Renal pelvis (tissue), 12 donors: ENCODE measurements at places on chromosomes 4 and X. TPM values are rescaled to one million over a fixed set of nuclear protein-coding genes. Genes with fewer than 3 reads are reported as not detected.
A peak's percentile ranks its signal among the peaks of the same experiment; 100 is the strongest.

- DNase-seq = peak; percentile 64
Measured at GRCh38 chr4:41069257-41069656, 145.1 kb downstream of the APBB2 start.

- DNase-seq = peak; percentile 90
Measured at GRCh38 chrX:152941328-152942076, 43.6 kb downstream of the ZNF185 start.

DNA sequence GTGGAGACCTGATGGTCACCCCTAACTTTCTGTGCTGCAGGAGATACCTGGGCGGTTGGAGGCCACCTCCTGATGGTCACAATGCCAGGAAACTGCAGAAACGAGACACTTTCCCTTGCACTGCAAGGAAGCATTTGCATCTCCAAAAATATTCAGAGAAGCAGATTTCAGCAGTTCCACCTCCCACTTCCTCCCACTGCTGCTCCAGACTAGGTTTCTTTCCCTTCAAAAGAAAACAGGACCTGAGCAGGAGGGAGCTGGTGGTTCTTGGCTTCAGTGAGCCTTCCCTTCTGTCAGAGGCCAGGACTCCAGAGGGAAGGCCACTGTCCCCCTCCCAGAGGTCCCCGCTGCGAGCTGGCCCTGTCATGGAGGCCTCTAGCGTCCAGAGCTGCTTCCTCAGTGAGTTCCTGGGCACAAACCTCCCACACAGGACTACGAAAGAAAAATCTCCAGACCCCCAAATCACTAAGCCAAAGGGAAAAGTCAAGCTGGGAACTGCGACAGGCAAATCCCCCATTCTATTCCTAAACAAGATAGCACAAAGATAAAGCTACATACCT is 35.9 kb downstream of the GPM6B start:
- DNase-seq = no peak

GRCh38 chr4:143411527-143412419 is 75.1 kb downstream of the GAB1 start:
- no peak for DNase-seq

- DNase-seq = no peak
Measured at GRCh38 chrX:108701633-108702032, 34.7 kb downstream of the IRS4 start.

DNA sequence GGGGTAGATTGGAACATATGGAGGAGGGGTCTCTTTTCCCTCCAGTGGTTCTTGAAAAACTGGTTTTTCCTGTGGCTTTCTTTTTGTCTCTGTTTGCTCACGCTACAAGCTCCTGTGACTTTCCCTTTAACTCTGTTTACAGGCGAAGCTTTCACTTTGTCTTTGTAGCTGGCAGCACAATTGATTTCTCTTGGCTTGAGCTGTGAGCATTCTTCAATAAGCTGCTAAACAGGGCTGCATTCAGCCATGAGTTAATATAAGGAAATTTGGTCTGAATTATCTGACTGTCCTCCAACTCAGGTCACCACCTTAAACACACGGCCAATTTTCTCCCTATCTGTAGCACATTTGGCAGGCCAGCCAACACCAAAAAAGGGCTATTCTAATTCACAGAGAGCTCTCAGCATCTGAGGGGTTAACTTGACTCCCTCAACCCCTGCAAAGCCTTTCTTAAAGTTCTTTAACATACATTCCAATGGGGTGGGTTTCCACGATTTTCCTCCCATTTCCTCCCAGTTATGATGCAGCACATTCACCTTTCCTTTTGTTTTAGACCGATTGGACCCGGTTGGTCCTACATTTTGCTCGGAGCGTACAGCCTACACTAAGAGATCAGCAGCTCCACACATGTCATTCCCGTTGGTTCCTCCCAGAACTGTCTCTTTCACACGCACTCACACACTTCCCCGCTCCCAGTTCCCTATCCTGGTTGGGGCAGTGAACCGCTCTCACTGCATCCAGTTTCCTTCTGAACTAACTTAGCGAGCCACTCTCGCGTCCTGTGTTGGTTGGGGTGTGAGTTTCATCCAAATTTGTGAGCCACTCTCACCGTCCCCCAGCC is 45.4 kb downstream of the UGT2A3 start:
- DNase-seq = peak; percentile 56

- no peak for DNase-seq
Measured at GRCh38 chr4:152784490-152785350, 5.0 kb downstream of the ARFIP1 start.

- DNase-seq = no peak
Measured at GRCh38 chr4:113773014-113773413, 11.5 kb upstream of the CAMK2D start.

DNA sequence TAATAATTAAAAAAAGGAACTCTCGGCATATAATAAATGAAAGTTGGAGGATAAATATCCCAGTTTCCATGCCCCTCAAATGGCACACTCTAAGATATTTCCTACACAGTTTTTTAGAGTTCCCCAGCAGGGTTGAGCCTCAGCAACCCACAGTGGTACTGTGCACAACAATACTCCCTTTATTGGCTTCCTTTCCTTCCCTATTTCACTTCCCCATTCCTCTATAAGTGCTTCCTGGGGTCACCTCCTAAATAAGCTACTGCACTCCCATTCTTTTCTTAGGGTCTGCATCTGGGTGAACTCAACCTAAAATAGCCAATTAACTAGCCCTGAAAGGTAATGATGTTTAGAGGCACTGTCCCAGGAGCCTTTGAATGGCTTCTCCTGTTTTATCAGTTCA is 76.4 kb upstream of the NHS start:
- no peak for DNase-seq

GRCh38 chrX:134459683-134460004 is 321 bp upstream of the HPRT1 start:
- no peak for DNase-seq

- no peak for DNase-seq
Measured at GRCh38 chr4:528835-529234, 29.8 kb downstream of the PIGG start.

- DNase-seq = no peak
Measured at GRCh38 chr4:114593526-114593925, 5.1 kb upstream of the UGT8 start.

GRCh38 chr4:174214101-174214878 is 69.2 kb downstream of the FBXO8 start:
- DNase-seq = no peak

GRCh38 chr4:129369361-129370010 is 273.5 kb downstream of the C4orf33 start:
- DNase-seq = no peak

- no peak for DNase-seq
Measured at GRCh38 chr4:1792832-1793495, at the start of gene FGFR3. Gene FGFR3, plus strand, starts transcription at chr4:1793293. Its CDS starts 642 bp downstream, at chr4:1793935.

- DNase-seq = no peak
Measured at GRCh38 chrX:111483881-111484280, 27.6 kb upstream of the SERTM2 start.

- no peak for DNase-seq
Measured at GRCh38 chr4:148315049-148315448, 127.2 kb downstream of the NR3C2 start.

GRCh38 chr4:77715414-77716290 is 103.5 kb downstream of the CNOT6L start:
- DNase-seq = no peak

DNA sequence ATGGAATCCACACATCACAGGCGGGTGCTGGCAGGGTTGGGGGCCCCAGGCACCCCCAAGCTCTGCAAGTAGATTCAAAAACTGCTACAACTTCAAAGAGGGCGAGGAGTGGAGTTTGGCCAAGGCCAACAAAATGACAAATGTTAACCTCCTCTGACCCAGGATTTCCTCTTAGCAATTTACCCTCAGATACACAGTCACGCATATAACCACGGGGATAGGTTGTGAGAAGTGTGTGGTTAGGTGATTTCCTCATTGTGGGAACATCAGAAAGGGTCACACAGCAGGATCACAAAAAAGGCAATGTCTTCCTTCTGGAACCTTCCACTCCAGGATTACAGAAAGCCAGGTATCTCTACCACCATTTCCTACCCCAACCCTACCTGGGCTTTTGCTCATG is 62.4 kb downstream of the C4orf50 start:
- no peak for DNase-seq

DNA sequence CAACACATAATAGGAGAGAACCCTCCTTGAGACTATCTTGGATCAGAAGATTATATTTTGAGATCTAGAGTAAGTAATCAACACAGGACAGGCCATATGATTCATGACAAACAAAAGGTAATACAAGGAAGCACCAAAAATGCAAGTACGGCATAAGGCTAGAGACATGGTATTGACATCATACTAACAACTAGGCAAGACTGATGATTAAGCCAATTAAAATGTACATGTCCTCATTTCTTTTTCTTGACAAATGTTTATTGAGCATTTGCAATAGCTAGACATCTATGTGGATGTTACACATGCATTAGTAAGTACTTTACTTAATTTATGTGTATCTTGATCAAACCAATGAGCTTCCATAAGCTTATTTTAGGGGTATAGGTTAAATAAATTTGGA is 695.7 kb upstream of the GALNTL6 start:
- DNase-seq = no peak

- DNase-seq = no peak
Measured at GRCh38 chr4:88981993-88982392, 75.0 kb downstream of the FAM13A start.

DNA sequence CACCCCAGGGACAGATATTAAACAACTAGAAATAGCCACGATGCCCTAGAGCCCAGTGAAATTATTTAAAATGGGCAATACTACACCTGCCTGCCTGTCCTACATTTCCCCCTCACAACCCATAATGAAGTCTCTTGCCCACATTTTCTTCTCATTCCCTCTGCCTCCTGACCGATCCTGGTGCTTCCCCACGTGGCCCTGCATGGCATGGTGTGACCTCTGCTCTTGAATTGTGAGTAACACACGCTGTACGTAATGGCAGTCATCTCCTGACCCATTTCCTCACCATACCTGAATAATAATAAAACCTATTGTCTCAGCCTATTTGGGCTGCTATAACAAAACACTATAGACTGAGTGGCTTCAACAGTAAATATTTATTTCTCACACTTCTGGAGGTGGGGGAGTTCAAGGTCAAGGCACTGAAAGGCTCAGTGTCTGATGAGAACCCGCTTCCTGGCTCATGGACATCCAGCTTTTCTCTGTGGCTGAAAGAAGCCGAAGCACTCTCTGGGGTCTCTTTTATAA is 77.0 kb upstream of the ENPP6 start:
- DNase-seq = no peak

- DNase-seq = no peak
Measured at GRCh38 chr4:54165011-54165410, 64.1 kb upstream of the PDGFRA start.

DNA sequence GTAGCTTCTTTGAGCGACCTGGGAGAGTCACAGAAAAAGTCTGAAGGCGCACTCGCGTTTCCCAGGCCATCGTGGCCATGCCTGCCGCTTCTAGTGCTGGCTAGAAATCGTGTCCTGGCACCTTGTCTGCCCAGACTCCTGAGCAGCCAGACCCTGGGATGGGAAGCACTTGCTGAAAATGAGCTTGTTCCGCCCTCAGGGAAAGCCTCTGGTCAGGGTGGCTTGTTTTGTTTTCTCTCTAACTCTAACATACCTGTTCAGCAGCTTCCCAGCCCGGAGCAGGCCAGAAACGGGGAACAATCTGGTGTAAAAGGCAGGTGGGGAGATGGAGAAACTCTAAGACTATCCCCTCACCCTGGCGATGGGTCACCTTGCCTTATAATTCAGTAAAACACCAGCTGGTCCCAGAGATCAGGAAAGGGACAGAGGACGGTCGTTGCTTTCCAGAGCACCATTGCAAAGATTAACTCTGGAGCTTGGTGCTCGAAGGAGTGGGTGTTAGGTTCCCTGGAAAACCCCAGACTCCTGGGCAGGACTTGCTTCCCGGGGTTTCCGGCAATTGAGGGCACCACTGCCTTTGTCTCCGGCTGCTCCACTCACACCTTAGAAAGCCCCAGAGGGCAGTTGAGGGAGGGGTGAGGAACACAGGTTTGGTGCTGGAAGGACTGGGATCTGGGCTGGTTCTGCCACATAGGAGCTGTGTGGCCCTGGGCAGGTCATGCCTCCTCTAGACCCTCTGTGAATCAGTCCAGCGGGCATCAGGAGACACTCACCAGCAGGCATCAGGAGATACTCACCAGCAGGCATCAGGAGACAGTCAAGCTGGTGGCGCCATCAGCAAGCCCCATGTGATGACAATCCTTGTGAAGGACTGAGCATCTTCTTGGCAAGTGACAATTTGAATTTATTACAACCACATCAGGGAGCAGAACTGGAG is 4.5 kb upstream of the SH3TC1 start:
- no peak for DNase-seq

- DNase-seq = no peak
Measured at GRCh38 chr4:88226143-88226542, 58.2 kb downstream of the PPM1K start.

DNA sequence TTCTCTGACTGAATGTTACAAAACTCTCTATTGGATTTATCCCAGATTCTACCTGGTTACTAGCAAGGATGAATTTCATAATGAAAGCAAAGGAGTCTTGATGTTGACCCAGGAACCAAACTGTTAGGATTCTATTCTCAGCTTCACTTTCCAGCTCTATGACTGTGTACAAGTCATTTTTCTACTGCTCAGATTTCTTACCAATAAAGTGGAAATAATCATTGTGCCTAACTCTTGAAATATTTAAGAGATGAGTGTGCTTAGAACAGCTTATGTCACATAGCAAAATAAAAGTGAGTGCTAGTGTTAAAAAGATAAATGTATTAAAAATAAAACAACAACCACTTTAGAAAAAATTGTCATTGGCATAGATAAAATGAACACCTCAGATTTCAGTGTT is 45.6 kb downstream of the EPHA5 start:
- no peak for DNase-seq

DNA sequence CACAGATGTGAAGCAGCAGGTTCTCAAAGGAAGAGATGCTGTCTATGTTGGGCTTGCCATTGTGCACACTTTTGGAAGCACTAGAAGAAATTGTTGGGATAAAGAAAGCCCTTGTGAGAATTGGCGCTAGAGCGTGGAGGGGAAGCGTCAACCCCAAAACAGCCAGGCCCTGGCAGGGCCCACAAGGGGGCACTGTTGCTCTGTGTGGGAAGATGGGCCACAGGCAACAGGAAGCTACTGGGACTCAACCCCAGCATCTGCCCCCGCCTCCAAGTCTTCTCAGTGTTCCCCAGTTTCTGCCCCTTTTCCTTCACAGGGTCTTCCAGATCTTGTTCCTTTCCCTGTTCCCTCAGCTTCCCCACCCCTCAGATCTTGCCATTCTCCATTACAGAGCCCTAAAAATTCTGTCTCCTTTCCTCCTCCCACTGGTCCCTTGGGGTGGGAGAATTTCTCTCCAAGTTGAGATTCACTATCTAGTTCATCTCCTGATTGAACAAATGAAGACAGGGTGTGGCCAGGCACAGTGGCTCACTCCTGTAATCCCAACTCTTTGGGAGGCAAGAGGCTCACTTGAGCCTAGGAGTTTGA is 85.5 kb downstream of the STARD8 start:
- DNase-seq = peak; percentile 12

Gene SLC38A5
- 10.5 TPM for polyA plus RNA-seq

Gene PDHA1
- 271 TPM for polyA plus RNA-seq

Gene SETD7
- 11.0 TPM for polyA plus RNA-seq

Gene PDGFRA
- polyA plus RNA-seq = 140 TPM

Gene PRKX
- 18.4 TPM for polyA plus RNA-seq

Gene PRSS12
- 8.9 TPM for polyA plus RNA-seq

Gene FGFR3
- polyA plus RNA-seq = 106 TPM

Gene TCEAL6
- polyA plus RNA-seq = not detected

Gene ITGB1BP2
- 2.1 TPM for polyA plus RNA-seq

Gene LAMP2
- 150 TPM for polyA plus RNA-seq

Gene MAGIX
- 7.7 TPM for polyA plus RNA-seq

Gene SYNPO2
- polyA plus RNA-seq = 15.5 TPM

Gene NAT8L
- 7.9 TPM for polyA plus RNA-seq

Gene FAM156A
- 43.7 TPM for polyA plus RNA-seq

Gene GLRA2
- polyA plus RNA-seq = 0.26 TPM

Gene GPR173
- 24.2 TPM for polyA plus RNA-seq

Gene TKTL1
- 0.54 TPM for polyA plus RNA-seq

Gene TACC3
- polyA plus RNA-seq = 45.0 TPM
